Activated T-cell treated with anti-CD3 and anti-CD28 coated beads, Interleukin-2, amount 50 U/mL, for 48 hours (primary cell): ENCODE measurements at places on chromosomes 5 and 9.
A peak's percentile ranks its signal among the peaks of the same experiment; 100 is the strongest.

- peak; percentile 88 for DNase-seq
Observed at GRCh38 chr9:132235894-132236661, 74.2 kb downstream of the NTNG2 start.

DNA sequence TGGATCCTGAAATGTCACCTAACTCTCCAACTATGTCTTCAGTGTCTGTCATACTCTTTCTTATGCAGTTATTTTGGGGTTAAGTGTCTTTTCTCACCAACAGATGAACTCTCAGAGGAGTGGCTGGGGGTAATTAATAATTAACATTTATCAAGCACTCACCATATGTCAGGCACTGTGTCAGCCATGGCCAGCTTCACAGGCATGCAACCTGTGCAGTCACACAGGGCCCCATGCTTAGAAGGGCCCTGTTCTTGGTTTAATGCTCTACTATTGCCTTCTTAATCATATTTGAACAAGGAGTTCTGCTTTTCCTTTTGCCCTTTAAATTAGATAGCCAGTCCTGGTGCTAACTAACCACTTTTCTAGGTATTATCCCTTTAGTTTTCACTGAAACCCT lies 3.4 kb upstream of the GRPEL2 start:
- no peak for DNase-seq

DNA sequence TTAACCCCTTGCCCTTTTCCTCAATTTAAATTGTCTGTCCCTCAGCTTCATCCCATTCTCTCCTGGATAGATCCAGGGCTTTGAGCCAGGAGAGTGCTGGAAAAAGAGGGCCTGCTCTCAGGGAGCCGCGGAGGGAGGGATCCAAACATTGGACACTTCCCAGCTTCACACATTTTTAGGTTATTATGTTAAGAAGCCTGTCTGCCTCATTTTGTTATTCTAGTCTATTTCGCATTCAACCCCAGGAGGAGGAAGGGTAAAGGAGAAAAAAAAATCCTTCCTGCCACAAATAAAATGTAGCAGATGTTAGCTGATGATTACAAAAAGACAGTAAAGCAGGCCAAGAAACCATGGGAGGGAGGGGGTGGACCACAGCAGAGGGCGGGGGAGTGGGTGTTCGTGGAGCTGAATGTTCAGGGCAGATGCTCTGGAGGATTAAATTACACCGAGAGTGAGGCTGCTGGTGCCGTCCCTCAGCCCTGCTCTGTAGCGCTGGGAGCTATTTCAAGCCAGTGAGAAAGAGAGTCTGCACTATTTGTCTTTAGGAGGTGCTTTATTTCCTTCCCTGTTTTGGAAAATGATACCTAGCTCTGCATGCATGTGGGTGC lies 60.6 kb upstream of the ZFR start:
- no peak for DNase-seq

GRCh38 chr5:111099058-111099778 lies 7.1 kb downstream of the WDR36 start:
- DNase-seq, result no peak

GRCh38 chr5:31100047-31100575 lies 93.4 kb upstream of the CDH6 start:
- DNase-seq, result no peak

GRCh38 chr5:35771839-35772238 lies 84.9 kb upstream of the IL7R start:
- DNase-seq, result no peak

GRCh38 chr5:141913560-141914198 lies 10.0 kb upstream of the DELE1 start:
- no peak for DNase-seq

DNA sequence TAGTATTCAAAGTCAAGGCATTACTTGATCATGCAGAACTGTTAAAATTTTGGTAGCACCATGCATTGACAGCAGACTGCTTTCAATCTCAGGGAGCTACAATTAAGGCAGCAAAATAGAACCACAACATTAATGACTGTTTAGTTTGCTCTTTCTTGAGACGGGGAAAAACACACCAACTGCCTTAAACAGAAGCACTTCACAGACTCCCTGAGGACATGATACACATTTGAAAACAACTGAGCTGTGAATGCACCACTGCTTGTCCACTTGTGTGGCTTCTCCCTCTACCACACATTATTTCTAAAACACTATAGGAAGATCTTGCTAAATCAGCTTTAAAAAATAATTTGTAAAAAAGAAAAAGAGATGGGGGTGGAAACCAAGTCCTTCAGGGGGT lies 79.6 kb upstream of the MAST4 start:
- no peak for DNase-seq

GRCh38 chr5:59782856-59783255 lies 110.7 kb downstream of the PDE4D start:
- DNase-seq, result no peak

DNA sequence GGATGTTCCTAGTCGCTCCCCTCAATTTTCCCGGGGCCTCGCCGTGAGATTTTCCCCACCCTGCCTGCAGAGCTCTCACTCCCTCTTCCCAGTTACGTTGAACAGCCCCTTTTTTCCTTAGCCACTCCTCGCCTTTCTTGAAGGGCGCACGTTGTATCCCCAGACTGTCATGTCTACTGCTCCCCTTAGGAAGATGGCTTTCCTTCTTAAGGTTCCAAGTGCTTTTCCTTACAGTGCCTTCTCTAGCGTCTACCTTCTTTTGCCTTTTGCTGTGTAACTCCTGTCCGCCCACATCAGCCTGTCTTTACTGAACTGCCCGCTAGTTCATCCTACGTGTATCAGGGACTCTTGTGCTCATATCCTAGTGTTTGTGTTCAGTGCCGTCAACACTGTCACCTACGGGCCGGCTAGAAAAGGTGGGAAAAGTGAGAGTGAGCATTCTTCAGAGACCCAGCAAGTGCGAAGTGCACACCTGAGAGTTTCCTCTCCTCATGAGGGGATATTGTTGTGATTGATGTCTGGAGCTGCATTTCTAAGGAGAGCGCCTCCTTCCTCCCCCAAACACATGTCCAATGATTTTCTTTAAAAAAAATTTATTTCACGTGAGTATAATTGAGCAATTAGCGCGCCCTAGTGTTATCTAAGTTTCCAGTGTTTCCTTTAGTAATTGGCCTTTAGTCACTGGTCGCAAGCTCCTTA lies 764 bp downstream of the CAMLG start:
- DNase-seq, result peak; percentile 57
